ENCODE measurements at places on chromosomes 16 and 17.
A peak's percentile ranks its signal among the peaks of the same experiment; 100 is the strongest.

DNA sequence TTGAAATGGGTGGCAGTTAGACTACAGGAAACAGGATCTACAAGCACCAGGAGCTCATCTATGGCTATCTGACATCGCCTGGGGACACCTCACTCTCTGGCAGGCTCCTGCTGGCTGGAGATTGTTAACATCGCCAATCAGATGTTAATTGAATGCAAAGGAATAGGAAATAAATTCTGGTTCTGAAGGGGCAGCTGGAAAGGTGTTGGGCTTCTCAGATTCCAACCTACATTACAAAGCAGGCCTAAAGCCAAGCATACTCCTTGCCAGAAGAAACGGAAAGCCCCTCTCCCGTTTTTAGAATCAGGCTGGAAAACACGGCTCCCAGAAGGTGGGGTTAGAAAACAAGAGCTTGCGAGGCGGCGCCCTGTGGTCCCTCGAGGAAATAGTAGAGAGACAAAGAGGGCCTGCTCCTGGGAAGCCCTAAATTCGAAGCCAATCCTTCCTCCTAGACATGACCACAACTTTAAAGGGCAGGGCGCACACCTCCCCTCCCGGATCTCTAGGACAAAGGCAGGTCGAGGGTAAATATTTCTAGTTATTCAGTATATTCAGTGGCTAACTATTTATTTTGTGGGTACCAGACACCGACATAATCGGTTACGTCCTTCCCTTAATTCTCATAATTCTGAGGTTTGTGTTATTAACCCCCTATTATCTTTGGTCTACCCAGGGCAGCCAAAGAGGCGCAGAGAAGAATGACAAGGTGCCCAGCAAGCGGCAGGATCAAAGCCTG, 763 bp upstream of the TOM1L1 start:
- no peak for DNase-seq

- DNase-seq: no peak
Observed at GRCh38 chr17:78129351-78130089, 965 bp upstream of the TMC6 start.

- DNase-seq: no peak
Observed at GRCh38 chr16:67853670-67854069, 6.2 kb upstream of the CENPT start.

- no peak for DNase-seq
Observed at GRCh38 chr17:9436630-9437029, 139.0 kb downstream of the STX8 start.

- DNase-seq: no peak
Observed at GRCh38 chr16:74291577-74292208, 4.9 kb upstream of the PSMD7 start.

- DNase-seq: no peak
Observed at GRCh38 chr17:5446786-5447185, 7.8 kb upstream of the C1QBP start.

- peak; percentile 11 for DNase-seq
Observed at GRCh38 chr16:11355862-11356261, 10.6 kb downstream of the RMI2 start.

DNA sequence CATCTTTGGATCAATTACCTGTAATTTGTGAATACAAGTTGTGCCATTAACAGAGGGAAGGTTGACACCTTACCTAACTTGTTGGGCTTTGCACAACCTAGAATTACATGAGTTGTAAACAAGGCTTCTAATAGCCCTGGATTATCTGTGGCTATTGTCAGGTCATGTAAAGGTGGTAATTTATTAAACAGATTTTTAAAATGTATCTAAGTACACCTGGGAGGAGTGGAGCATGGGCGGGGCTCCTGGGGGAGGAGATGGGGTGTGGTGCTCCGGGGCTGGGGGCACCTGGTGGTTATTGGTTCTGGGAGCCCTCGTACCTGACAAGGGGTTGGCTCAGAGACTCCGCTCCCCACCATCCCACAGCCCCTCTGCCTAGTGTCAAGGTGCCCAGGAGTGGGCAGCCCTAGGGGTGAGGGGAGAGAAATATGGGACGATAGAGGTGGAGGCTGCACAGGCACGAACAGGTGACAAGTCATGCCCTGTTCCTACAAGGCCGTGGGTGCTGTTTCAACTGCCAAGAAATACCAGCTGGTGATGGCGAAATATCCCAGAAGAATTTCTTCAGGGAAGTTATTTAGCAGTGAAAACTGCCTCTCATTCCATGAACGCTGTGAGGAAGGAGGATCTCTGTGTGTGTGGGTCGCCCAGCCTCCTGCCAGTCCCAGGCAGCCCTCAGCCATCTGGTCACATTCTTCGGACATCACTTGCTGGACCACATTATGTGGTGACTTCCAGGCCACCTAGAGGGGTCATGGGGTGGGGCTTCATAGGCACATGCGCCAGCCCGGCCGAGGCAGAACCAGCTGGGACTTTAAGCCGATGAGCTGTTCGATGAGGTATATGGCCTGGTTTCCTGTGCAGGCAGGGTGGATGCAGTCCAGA, 55.5 kb upstream of the IRX3 start:
- DNase-seq: peak; percentile 37

- peak; percentile 96 for DNase-seq
Observed at GRCh38 chr16:3152277-3152990, 17.6 kb downstream of the ZNF213 start.

GRCh38 chr17:35889818-35890773, 9.9 kb upstream of the CCL5 start:
- no peak for DNase-seq

DNA sequence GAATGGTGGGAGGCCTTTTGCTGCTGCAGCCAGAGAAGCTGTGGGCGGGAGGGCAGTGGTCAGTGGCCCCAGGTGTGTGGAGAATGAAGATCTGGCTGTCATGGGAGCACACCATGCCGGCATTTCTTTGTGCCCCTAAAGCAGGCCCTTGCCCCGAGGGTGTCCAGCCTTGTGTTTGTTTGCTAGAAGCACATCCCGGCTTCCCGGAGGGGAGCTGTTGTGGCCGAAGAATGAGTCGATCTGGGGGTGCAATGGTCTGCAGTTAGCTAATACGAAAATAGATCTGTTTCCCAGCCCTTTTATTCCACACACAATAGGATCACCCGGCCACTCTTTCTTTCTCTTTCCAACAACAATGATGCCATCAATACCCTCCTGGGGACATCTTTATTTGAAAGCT, 228.8 kb downstream of the CBLN1 start:
- no peak for DNase-seq

- no peak for DNase-seq
Observed at GRCh38 chr17:36185416-36185815, 9.0 kb upstream of the TBC1D3B start.

DNA sequence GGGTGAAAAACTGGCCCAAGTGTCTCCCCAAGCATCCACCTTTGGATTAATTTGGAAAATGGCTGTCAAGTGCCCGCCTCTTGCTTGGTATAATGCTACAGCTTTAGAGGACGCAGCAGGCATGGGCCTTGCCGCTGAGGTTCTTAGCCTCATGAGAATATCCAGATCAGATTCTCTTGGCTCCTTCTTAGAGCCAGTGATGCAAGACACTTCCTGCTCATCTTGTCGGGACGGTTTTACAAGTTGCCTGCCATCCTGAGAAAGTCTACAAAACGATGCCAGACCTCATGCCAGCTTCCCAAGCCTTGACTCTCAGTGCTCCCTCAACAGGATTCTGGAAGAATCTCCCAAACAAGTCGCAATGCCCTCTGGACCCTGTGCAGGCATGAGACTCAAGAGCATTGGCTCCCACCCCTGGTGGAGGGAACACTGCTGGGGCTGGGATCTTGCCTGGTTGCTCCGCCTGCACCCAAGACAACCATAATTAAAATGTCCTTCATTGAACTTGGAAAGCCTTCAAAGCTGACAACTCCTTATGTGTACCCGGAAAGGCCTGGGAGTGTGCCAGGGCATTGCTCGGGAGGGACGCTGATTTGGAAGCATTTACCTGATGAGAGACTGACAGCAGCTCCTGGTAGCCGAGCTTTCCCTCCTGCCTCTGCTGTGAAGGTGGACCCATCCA, 25.8 kb upstream of the STH start:
- DNase-seq: peak; percentile 85

- no peak for DNase-seq
Observed at GRCh38 chr16:87926246-87927194, 9.8 kb downstream of the CA5A start.

DNA sequence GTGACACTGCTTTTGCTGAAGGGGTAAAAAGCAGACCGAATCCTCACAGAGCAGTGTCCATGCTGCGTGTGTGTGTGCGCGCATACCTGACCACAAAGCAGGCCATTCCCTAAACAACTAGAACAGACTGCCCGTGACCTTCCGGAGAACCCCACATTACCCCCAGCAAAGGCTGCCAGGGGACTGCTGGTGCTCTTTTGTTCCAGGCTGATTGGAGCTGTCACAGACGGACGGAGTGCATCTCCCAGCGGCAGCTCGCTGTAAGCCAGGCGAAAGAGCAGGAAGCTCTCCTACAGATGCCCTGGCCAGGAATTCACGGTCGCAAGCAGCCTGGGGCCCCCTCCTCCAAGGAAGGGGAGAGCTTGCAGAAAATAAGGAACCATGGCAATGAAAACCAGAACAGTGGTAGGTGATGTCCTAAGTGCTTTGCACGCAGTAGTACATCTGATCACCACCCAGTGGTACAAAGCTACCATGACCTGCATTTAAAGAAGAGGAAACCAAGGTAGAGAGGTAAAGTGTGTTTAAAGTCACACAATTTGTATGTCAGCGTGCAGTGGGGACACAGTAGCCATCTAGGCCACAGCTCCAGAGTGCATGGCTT, 153.4 kb upstream of the DYNLRB2 start:
- DNase-seq: no peak

DNA sequence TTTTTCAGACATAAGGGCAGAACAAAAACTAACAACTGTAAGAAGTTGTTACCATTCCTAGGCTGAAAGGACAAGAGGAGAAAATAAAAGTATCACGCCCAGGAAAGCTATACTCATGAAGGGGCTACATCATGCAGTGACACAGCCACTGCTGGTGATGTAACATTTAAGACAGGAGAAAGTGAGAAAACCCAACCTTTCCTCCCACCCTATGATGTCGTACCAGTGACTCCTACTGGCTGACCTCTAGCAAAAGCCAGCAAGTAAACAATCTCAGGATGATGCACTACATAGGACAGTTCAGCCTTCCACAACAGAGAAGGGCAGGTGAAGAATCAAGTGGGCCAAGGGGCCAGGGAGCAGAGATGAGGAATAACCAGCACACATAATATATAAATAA, 14.0 kb upstream of the OR1E2 start:
- DNase-seq: no peak

DNA sequence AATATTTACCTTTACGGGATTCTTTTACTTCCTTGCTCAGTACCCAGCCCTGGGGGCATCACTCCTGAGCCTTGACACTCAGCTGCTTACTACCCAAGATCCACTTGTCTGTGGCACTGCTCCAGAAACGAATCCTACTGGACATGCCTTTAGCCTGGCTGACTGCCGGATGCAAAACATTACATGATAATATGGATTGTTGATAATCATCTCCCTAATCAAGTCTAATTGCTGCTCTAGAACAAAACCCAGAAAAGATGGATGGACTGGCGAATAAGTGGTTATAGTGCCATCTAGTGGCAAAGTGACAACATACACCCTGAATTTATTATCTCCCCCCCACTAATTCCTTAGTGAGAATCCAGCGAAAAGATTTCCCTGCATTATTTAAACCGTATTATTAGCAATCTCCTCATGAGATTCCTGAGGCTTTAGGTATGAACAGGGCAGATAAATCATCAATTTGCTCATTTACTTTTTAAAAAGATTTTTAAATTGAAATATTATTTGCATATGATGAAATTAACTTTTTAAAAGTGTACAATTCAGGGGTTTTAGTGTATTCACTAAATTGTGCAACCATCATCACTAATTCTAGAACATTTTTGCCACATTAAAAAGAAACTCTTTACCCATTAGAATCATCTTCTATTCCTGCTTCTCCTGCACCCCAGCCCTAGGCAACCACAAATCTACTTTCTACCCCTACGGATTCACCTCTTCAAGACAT, 61.6 kb downstream of the RGS9 start:
- DNase-seq: no peak

- DNase-seq: no peak
Observed at GRCh38 chr16:27408012-27408601, 6.1 kb downstream of the IL21R start.

- no peak for DNase-seq
Observed at GRCh38 chr17:65332375-65332774, 195.2 kb downstream of the RGS9 start.

- DNase-seq: no peak
Observed at GRCh38 chr17:55340176-55340575, 75.4 kb downstream of the HLF start.

DNA sequence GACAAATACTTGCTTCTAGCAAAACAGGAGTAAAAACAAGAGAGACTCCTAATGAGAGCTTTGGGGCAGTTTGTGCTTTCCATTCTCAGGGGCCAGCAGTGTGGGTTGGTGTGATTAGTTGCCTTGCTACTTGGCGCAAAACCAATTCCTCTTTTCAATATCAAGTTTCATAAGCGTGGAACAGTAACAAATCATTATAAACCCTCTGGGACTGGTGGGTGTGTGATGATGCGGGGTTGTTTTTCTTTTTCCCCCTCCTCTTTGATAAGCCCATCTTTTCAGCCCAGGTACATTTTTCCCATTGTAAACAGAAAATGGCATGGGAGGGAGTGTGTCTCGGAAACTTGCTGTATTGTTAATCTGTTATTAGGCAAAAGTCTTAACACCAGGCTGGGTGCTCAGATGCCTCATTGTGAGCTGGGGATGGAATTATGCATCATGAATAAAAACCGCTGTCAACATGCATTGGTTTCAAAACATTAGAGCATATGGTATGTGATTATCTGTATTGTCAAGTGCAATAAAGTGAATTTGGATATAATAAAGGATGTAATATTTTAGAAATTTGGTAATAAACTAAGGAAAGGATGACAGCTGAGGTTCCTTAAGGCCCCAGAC, 166.4 kb downstream of the CCDC182 start:
- DNase-seq: no peak

- DNase-seq: peak; percentile 70
Observed at GRCh38 chr17:59154292-59154720, 680 bp downstream of the SKA2 start.

GRCh38 chr16:57903656-57904055, 67.3 kb downstream of the CNGB1 start:
- no peak for DNase-seq
